ENCODE measurements at places on chromosomes 7 and 10.

DNA sequence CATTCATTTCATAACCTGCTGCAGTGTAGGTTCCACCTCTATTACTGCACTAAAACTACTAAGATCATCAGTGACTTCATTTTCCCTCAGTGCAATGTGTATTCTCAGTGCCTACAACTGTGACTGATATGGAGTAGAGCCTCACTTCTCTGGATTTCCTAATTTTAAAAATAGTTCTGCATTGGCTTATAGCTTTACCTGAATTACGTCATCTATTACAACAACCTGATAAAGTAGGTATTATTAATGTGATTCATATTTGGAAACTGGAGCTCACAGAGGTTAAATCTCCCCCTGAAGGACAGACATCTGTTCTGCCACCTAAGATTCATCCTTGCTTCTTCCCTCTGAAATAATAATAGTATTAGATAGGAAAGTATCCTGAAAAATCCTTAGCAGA is 70.9 kb upstream of the NOBOX start:
- no peak for DNase-seq

DNA sequence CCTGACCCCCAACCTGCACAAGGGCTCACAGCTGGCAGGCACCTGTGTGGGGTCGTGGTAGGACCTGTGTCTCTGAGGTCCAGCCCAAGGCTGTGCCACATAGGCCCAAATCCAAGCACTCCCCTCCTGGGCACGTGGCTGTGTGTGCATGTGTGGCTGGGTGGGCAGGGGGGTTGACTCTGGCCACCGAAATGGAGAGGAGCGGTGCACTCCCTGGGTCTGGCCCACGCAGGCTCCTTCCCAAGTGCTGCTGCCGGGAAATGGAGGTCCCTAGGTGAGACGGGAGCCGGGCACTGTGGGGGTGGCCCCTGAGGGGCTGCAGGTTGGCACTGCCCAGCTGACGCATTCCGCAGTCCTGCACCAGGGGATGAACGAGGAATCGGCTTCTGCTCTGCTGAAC is 528.1 kb downstream of the DNAJB6 start:
- no peak for DNase-seq

DNA sequence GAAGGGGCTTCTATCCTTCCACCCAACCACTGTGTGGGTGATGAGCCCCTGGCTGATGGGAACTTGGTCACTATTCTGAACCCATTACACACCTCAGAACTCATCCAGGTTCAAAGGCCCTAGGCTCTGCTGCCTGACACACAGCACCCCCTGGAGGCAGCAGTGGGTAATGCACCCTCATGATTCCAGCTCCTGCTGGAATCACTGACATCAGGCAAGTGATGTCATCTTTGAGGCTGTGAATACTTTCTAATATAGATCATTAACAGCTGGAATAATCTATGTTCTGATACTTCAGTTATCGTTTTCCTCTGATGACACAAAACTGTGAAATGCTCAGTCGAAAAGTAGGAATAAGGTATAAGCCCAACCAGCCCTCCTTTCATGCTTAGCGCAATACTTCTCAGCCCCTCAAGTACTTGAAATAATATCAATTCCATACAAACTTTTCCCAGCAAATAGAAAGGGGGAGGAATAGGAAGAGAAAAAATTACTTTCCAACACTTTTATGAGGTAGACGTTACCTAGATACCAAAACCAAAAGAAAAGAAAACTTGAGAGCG is 7.5 kb upstream of the RBP3 start:
- peak; percentile 60 for DNase-seq

DNA sequence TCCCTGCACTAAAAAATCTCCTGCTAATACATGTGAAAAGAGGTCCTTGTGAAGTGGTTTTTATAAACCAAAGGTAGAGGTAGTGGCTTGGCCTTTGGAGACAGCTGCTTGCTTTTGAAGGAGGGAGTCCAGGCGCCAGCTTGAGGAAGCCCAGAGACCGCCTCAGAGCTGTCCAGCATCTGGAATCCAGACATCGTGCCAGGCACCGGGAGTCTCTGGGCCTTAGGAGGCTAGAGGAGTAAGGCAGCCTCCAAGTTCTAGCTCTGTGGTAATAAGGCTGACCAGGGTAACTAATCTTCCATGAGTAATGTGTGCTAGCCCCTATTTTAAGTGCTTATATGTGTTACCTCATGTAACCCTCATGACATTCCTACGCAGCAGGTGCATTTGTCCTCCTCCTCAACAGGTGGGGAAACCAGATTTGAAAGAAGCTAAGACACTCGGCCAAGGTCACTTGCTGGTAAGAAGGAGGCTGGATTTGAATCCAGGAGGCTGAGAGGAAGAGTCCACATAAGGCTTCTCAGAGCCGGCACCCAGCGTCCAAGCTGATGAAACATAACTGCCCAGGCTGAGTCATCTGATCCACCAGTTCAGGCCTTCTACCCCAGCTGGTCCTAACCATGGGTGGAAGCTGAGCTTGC is 26.1 kb downstream of the PRLHR start:
- DNase-seq = peak; percentile 30

DNA sequence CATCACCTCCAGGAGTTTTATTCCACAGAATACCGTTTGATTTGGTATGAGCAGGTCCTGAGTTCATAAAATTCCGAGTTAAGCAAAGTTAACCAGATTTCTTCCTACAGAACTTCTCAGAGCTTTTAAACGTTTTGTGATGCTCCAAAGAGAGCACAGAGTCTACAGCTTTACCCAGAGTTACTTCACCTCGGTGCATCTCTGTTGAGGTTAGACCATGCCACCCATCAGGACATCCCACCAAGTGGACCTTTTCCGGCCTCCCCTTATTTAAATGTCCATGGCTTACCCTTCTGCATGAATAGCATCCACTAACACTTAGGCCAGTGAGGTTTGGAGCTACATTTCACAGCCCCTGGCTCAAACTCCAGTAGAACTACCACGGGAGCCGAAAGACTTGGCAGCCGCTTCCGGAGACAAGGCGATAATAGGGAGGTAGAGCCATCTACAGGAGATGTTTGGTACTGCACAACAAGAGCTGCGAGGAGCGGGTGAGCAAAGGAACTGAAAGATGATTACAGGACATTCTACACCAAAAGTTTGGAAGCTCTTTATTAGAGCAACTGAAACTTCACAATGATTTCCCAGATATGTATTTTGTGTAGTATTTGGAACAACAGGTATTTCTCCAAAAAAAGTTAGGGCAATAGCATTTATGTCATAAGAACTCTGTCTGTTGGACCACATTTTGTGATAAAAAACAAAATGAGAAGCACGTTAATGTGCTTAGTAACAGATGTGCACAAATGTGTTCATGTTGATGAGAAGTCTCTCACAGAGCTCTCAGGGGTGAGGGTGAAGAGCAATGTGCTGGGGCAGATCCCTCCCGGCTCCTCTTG is 174.7 kb downstream of the HERPUD2 start:
- peak; percentile 70 for DNase-seq

DNA sequence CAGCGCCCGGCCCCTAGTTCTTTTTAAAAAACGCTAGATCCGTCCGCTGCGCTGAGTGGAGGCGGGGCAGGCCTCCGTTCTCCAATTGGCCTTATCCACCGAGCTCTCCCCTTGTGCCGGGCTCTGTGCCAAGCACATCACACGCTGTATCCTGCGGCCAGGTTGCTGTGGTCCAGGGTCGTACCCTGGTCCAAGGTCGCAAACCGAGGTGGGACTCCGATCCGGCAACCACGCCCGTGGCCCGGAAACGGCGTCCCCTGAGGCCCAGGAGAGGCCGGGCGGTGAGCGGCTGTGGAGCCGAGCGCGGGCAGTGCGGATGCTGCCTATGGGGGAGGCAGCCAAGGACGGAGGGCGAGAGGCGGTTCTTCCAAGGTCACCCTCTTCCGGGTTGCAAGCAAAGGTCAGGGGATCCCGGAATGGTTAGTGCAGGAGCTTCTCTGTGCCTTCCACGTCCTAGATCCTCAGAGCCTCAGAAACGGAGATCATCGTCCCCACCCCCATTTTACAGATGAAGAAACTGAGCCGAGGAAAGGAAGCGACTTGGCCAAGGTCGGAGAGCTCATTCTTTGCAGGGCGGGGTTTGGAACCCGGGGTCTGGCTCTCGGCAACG is 72.4 kb upstream of the LRRC4 start:
- DNase-seq = peak; percentile 27

DNA sequence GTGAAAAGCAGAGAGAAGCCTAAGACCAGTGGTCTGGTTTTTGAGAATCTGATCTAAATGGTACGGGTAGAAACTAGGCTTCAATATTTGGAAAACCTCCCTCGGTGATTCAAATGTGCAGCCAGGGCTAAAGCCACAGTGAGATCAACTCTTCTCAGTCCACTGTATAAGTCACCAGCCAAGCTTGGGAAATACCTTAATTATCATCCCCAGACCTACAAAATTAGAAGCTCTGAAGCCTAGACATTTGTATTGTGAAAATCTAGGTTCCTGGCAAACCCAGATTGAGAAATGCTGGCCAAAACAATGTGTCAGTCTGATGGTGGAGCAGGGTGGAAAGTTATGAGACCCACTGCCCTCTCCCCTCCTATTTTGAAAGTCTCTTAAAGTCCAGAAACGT is 131.7 kb downstream of the DGKI start:
- no peak for DNase-seq

GRCh38 chr10:22894714-22895113 is 33.1 kb upstream of the ARMC3 start:
- peak; percentile 23 for DNase-seq

- no peak for DNase-seq
These were observed 33.5 kb downstream of the SVOPL start for GRCh38 chr7:138667535-138668228.

DNA sequence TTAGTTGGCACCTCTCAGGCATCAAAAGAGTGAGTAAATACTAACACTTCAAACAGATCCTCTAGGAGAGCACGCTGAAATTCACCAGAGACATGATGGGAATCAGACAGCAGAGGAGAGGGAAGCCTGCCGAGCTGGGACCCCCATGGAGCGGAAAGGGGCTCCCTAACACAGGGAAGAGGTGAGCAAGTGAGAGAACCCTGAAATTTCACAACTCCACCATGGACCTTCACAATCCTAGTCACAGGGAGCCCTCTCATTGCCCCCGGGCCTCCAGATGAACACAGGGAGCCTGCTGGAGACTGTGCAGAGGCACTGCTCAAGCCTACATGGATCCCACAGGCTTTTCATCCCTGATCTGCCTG is 59.2 kb upstream of the ANTXRL start:
- DNase-seq = no peak

DNA sequence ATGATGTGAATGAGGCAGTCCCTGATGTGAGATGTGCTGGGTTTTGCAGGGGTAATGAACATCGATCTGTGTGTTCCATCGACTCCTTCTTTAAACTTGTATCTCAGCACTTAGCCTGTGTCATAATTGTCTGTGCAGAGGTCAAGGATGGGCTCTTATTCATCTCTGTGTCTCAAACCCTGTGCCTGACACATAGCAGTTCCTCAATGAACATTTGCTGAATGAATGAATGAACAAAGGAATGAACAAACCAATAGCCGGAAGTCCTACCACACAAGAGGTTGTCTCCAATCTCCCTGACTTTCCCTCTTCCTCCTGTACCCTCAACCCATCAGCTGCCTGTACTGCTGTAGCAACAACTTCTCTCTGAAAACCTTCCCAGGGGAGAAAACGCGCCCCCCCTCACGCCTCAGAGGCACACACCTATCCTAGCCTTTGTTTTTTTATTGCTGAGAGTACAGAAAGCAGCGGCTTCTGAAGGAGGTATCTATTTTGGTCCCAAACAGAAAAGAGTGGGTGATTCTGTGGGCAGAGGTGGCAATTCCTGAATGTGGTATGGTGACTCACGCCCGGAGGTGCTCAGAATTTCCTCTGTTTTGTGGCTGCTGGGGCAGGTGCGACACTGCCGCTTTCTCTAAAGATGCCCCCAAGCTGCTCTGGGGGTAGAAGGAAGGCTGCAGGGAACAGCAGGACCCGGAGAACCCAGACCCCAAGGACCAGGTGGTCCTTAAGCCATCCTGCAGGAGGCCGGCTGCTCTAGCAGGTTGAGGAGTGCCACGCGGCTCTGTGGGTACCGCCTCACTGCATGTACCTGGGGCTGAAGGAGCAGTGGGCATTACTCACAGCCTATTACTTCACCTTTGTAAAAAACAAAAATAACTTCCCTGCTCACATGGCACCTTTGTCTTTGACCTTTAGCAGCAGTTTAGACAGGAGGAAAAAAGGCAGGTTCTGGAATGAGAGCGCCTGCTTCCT is 9.6 kb downstream of the IL2RA start:
- no peak for DNase-seq

DNA sequence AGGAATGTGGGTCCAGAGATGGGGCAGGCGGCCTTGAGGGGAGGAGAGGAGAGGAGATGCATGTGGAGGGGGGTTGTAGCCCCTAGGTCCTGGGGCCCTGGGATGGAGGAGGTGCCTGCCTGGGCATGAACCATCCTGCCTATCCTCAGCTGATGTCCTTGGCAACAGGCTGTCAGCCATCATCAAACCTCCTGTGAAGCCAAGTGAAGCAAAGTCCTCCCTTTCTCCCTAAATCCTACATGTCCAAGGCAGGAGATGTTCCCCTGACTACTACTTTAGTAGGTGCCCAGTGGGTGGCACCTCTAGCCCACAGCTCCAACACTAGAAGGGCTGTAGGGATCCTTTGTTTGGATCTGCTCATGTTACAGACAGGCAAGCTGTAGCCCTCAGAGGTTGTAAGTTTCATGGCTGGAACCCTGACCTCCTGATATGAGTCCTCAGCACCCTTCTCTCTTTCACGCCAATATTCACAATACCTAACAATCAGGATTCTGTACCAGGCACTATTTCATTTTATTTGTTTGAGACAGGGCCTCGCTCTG is 66.6 kb upstream of the SYPL1 start:
- peak; percentile 69 for DNase-seq

DNA sequence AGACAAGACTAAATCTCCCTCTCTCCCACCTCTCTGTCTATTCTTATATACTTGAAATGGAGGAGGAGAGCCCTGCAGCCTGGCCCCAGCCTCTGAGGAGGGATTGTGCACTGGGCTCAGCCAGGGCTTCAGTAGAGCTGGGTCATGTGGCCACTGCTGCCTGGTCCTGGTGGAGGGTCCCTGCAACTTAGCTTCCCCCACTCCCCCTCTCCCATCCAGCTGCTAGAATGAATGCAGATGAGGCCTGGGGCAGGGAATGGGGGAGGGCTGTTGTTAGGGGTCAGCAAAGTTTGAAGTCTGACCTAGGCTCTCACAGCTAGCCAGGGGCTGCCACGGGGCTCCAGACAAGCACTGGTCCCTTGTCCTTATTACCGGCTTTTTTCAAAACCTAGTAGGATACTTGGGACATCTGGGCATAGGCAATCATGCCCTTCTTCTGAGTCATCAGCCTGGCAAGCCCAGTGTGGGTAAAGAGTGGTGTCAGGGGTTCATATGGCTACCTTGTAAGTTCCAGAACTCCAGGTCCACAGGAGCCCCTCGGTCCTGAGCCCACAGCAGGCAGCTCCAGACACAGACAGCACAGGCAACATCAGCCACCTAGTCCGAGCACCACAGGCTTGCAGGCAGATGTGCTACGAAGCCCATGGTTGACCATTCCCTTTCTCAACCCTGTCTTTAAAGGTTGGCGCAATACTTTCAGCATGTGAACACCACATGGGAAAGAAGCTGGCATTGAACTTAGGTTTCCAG is 12.8 kb upstream of the CXCL12 start:
- DNase-seq = no peak

- DNase-seq = peak; percentile 94
These were observed 14.9 kb upstream of the CRCP start for GRCh38 chr7:66099551-66100407.
